Activated CD4-positive, alpha-beta T cell treated with anti-CD3 and anti-CD28 coated beads for 24 hours (primary cell): ENCODE measurements at places on chromosomes 3 and 15.
A peak's percentile ranks its signal among the peaks of the same experiment; 100 is the strongest.

- DNase-seq = no peak
Observed at GRCh38 chr3:32056559-32057290, 49.7 kb upstream of the GPD1L start.

DNA sequence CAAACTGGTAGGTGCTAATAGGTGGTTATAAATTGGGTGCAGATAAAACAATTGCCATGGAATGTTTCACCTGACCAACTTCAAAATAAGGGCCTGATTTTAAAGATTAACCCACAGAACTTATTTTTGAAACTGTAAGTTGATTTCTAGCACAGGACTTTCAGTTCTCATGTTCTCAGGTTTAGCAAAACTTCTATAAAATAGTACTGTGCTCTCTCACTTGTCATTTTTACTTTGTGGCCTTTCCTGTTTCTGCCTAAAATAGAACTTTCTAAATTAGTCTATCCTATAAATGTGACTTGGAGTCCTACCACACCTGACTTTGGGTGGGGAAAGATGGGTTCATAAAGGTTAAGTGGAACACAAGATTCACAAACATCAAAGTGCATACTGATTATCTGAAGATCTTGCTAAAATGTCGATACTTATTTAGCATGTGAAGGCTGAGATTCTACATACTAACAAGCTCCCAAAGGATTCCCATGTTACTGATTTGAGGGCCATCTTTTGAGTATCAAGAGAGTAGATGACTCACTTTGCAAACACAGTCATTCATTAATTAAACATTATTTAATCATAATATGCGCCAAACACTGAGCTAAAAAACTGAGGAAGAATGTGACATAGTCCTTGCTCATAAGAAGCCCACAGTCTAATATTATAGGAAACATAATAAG lies 38.6 kb downstream of the BTLA start:
- no peak for DNase-seq

GRCh38 chr3:103609472-103609871 lies 1174.7 kb downstream of the ZPLD1 start:
- DNase-seq = no peak

GRCh38 chr3:14266361-14266760 lies 87.7 kb downstream of the LSM3 start:
- DNase-seq = no peak

- DNase-seq = no peak
Observed at GRCh38 chr3:56737006-56737405, 53.9 kb upstream of the TASOR start.

DNA sequence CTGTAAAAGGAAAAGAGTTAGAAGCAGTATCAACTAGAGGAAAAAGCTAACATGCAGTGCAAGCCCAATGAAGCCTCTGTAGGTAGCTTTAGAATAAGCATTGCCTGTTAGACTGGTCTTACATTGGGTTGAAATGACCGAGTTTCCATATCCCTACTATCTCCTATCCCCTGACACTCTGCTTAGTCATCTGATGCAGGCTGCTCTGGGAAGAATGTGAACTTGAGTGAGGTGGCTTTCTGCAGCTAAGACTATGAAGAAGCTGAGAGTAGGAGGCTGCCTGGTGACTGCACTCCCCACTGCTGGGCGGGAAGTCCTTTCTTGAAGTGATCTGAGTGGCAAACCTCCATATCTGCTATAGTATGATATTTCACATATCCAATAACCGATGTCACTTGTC lies 64.7 kb downstream of the OXSM start:
- DNase-seq = no peak

DNA sequence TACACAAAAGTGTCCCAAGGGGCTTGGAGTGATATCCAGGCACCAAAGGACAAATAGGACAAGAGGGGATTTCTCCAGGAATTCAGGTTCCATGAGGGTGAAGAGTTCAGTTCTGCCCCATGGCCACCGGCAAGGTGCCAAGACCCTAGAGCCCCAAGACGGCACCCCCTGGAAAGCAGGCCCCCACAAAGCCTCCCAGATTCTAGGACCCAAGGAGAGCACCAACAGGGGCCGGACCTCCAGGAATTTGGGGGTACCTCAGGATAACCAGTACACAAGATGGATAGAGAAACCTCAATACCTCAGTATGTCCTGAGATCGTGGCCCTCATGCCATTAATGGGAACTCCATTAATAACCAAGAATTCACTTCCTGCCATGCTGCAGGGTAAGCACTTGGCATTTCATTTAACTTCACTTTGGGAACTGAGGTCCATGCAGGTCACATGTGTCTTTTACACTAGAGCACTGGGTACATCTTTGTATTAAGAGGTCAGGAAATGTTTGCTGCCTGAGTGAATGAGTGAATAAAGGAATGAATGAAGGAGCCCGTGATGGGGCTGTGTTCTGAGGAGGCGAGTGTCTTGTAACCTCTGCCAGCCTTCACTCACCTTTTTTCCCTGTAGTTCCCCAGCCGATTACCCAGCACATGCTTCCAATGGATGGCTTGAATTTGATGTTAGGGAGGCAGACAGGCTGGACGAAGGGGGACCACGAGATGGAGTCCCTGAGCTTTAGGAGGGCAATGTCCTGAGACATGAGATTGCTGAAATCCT lies 15.5 kb upstream of the PRSS50 start:
- no peak for DNase-seq

DNA sequence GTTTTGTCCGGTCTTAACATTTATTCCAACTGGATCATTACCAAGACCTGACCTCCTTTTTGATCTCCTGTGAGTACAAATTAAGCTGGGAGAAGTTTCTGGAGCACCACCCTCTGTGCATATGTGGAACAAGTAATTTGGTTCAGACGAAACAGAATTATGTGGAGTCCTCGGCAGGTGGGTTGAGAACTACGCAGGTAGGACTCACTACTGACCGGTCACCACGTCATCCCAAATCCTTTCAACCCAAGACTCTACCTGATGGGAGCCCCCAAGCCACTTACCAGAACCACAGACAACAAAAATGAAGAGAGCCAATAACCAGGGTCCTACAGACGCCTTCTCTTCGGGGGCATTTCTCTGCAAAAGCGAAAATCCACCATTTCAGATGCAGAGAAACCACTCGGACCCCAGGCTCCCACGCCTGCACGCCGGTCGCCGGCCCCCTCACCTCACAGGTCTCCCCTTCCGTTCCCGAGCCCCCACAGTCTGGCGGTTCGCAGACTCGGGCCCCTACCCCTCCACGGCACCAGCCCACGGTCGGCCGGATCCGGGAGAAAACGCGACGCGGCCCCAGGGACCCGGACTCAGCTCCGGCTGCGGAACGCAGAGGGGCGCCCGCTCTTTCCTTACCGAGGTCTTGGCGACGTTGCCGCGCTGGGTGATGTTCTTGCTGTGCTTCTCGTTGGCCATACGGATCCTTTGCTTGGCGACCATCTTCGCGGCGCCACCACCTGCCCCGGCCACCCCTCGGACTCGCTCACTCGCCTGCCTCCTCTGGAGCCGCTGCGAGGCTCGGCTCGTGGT lies 674 bp downstream of the SERP1 start:
- DNase-seq = peak; percentile 25

- peak; percentile 64 for DNase-seq
Observed at GRCh38 chr3:20041197-20041780, 1.0 kb downstream of the KAT2B start.

DNA sequence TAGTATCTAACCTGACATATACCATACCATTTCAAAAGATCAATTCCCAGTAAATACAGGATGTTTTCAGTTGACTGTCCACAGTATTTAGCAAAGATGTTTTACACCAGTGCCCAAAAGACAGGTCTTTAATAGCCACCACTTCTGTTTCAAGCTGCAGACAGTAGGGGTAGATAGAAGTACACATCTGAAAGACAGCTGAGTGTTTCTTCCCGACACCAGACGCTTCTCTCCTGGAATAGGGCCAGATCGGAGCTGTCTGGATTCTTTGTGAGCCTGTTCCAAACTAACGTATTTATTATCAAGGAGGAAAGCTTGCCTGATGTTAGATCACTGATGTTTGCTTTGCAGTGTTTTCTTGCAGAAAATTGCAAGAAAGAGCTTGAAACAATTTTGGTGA lies 136.1 kb upstream of the RBMS3 start:
- DNase-seq = no peak

DNA sequence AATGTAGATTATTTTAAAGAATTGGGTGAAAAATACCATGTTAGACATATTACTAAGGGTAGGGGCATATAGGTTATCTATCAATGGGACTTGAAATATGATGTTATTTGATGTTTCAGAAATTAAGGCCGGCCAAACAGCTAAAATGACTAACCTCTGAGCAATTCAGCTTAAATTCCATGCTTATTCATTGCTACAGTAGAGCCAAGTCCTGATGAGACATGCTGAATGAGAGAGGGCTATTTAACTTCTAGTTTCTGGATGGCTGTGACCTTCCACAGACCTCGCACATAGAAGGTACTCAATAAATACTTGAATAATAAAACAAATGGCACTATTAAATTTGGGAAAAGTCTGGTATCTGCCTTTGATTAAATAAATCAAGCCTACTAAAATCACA lies 175.6 kb upstream of the WNT5A start:
- no peak for DNase-seq

GRCh38 chr15:51223771-51224229 lies 114.6 kb downstream of the CYP19A1 start:
- no peak for DNase-seq
